IPS DF 6.9 (cell line): ENCODE measurements at places on chromosomes 16 and 17.

DNA sequence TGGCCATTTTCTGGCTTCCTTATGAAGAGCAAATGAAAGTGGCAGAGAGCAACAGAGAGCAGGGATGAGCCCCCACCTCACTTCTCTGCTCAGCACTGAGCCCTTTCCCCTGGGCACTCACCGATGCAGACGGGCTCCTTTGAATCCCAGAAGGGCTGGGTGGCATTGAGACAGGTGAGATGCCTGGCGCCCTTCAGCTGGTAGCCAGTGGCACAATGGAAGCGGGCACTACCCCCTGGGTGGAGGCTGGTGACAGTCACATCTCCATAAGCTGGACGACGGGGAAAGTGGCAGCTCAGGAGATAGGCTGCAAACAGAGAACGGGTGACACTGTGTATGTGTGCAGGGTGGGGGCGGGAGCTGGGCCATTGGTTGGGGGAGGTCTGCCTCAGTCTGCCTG lies 12.5 kb upstream of the PHF12 start:
- DNase-seq: no peak

DNA sequence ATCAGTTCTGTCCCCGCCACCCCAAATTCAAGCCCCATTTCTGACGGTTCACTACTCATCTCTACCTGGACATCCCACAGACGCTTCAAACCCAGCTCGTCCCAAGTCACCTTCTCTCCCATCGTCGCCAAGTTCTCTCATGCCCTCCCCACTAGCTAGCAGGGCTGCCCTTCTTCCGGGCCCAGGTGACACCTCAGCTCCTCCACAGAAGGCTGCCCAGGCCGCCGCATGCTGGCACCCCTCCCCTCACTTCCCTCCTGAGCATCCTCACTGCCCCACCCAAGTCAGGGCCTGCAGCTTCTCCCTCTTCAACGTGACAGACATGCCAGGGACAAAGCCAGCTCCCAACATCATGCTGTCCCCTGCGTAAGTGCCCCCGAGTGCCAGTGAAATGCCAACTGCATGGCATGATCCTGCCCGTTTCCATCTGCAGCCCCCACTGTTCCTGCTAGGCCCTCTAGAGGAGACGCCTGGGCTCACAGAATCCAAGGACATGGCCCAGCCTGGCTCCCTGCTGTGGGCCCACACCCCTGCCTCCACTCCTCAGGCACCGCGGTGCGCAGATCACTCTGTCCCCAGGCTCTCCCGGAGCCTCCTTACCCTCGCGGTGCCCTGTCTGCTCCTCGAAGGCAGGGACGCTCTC lies 5.9 kb downstream of the CYB561 start:
- no peak for DNase-seq

DNA sequence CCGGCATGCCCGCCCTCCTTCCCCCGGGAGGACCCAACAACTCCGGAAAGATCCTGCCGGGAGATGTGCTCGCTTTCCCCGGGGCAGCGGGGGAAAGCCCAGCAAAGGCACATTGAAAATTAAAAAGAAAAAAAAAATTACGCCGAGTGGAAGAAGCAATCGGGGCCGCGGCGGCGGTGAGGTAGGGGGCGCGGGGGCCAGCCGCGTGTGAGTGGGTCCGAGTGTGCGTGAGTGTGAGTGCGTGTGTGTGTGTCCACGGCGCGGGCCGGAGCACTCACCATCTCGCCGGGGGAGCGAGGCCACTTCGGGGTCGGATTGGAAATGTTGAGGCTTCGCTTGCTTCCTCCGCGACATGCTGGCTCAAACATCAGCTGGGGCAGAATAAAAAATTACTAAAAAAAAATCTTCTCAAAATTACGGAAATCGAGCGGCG lies at the start of gene SALL1:
Gene SALL1 (minus strand): TSS at position 383 of the 433 bp plus-strand sequence. CDS start 29 bp downstream, at position 354.
- no peak for DNase-seq

- no peak for DNase-seq
Observed at GRCh38 chr16:77680496-77680895, 41.8 kb upstream of the NUDT7 start.

DNA sequence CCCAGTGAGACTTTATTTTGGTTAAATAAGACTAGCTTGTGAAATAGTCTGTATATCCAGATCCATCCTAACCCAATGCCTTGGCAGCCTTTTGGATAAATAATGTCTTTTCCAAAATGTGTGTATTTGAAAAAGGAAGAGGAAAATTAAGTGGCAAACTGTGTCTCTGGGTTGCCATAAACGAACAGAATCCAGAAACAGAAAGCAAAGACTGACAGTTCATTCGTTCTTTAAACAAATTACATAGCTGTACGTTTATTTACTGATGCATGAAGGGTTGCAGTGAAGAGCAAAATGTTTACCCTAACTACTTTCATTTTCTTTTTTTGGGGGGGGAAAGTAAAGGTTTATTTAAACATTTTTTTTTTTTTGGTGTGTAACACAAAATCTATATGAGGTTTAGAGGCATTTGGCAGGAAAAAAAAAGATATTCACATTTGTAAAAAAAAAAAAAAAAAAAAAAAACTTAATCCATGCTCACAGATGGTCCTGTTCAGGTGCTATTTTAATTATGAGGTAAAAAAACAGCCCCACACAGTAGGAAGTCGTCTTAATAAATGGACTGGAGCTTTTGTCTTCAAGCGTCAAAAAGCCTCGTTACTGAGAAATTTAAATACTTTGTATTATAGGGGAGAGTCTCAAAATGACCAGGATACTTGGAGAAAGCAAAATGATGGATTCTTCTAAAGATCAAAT lies 245.9 kb downstream of the FTO start:
- DNase-seq: no peak

DNA sequence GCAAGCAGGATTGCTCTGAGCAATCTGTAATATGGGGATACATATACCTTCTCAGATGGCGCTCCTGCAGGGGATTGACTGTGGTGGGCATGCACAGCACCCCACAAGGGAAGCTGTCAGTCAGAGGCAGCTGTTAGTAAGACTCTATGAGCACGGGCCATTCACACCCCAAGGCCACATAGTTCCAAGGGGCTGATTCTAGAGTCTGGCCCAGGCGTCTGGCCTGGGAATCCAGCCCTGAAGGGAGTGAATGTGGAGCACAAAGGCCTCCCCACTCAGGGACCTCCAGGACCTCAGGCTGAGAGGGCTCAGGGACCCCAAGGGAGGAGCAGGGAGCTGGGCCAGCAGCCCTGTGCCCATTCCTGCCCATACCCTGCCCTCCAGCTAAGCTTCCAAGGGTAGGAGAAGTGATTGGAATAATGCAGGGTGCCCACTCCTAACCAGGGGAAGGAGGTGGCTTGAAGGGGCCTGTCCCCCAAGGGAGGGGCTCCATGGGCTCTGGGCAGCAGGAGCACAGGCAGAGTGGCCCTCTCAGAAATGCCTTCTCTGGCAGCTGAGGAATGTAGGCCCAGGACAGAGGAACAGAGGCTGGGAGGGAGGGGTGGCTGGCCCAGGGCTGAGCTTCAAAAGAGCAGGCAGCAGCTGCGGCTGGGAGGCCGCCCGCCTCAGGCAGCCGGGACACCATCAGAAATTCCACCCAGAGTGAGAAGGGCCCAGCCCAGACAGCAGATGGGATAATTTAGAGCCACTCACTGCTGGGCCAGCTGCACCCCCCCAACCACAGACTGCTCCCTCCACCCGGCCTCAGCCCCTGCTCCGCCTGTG lies 48.9 kb upstream of the MRPS23 start:
- no peak for DNase-seq

DNA sequence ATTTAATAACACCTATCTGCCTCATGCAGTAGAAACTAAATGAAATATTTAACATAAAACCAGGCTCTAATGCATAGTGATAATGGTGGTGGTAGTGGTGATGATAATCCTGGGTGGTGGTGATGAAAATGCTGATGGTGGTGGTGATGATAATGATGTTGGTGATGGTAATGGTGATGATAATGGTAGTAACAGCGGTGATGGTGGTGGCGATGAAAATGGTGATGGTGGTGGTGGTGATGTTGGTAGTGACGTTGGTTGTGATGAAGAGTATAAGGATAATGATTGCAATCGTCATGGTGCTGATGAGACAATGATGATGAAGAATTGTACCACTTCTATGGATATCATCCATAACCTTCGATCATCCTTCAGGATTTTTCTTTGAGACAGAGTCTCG lies 173.7 kb upstream of the CDH11 start:
- no peak for DNase-seq

- DNase-seq: no peak
Observed at GRCh38 chr16:89161763-89162713, 9.5 kb upstream of the CDH15 start.

- DNase-seq: no peak
Observed at GRCh38 chr17:76643553-76644148, at the start of gene ST6GALNAC1. TSS of gene ST6GALNAC1 (minus strand) at chr17:76643757. CDS start at chr17:76643638, 119 bp downstream.

GRCh38 chr17:82236142-82236971 lies 7.5 kb downstream of the SLC16A3 start:
- no peak for DNase-seq

DNA sequence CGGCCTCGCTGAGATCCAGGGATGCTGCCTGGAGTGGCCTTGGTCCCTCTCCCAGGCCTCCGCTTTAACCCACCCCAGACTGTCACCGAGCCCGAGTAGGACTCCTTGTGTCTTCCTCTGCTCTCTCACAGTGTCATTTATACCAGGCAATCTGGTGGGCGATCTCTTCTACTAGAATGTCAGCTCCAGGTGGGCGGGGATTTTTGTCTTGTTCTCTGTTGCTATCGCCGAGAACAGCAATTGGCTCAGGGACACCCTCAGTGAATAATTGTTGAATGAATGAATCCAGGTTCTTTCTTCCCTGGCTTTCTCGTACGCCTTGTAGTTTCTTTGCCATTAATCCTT lies 591 bp downstream of the DHX38 start:
- DNase-seq: no peak

GRCh38 chr17:10403589-10403988 lies 18.2 kb downstream of the MYH8 start:
- no peak for DNase-seq

DNA sequence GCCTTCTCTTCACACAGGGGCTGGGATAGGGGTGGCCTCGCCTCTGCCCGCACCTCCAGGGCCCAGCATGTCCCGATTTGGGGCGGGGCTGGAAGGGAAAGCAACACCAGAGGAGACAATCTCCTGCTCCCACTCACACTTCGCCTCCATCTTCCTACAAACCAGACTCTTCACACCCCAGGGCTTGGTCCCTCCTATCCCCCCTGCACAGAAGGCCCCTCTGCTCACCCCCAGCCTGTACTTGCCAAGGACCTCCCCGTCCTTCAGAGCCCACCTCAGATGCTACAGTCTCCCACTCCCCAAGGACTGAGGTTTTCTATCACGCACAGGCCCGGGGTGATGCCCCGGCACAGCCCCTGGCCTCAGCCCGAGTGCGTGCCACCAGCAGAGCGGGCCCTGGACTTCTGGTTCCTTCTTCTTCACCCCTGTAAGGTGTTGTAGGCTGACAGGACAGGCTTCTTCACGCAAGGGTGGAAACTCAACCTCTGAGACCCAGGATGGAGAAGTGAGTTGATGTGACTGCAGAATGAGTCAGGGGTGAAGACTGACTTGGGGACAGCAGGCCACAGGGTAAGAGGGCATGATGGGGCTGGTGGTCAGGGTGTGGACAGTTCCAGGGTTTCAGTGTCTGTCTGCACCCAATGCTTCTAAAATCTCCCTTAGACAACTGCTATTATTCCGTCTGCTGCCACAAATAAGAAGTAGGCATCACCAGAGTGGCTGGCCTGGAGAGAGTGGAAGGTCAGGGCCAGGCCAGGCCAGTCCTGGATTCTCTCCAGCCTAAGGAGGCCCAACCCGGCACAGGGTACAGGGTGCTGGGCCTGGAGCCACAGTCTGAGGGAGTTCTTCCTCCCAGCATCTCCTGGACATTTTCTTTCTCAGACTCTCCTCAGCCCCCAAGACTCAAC lies 2.5 kb downstream of the ITGAE start:
- DNase-seq: no peak

GRCh38 chr16:7910116-7910515 lies 577.5 kb downstream of the RBFOX1 start:
- DNase-seq: no peak

- no peak for DNase-seq
Observed at GRCh38 chr16:51337662-51338061, 186.6 kb upstream of the SALL1 start.

DNA sequence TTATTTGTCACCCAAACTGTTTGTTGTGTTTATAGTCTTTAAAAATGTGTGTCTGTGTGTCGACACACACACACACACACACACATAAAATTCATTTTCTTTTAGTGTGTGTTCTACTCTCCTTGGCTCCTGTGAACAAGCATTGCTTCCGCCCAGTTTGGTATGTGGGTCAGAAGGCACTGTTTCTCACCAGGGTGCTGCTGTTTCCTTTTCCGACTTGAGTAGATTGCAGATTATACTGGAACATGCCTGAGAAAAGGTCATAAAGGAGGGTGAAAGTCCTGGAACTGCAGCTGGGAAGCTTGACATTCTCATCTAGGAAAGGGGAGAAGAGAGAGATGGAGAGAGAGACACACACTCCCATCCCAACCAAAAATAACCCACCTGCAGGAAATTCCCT lies 330.3 kb downstream of the BCAS3 start:
- no peak for DNase-seq

- DNase-seq: no peak
Observed at GRCh38 chr16:55817236-55817912, 15.5 kb downstream of the CES1 start.

DNA sequence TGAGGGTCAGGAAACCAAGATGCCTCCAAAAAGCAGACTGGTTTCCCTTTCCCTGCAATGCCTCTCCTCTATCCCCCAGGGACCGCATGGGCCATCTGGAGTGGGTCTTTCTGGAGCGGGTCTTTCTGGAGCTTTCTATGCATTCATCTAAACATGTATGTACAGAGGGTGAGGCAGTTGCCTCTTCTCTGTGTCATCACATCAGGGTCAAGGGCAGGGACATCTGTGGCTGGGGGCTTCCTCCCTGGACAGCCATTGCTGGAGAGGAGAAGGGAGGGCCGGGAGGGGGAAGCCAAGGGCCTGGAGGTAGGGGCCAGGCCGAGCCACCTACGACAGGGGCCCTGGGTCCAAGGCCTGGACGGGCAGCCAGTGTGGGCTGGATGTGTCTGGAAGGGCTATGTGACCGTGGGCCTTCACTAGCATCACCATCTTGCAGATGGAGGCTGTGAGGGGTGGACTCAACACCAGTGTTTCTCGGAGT lies 840 bp downstream of the ADCY7 start:
- no peak for DNase-seq

- DNase-seq: no peak
Observed at GRCh38 chr17:5429191-5429887, 9.4 kb downstream of the RPAIN start.

DNA sequence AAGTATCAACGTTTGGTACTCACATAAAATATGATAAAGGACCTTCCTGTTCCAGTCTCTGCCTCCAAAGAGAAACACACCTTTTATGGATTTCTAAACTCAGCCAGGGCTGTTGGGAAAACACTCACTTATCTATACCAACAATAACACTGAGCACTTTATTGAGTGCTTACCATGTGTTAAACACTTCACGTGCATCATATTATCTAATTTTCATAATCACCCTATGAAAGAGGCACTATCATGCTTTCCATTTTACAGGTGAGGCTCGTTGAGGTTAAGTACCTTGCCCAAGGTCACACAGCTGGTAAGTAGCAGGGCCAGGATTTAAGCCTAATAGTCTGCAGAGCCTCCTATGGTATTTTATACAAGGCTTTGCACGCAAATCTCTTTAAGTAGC lies 251.5 kb upstream of the SOX9 start:
- DNase-seq: no peak
